ENCODE measurements at places on chromosomes 4 and X.

- no peak for DNase-seq
Observed at GRCh38 chr4:125961626-125962025, 646.9 kb downstream of the FAT4 start.

- no peak for DNase-seq
Observed at GRCh38 chr4:94758141-94758699, 465 bp downstream of the BMPR1B start.

DNA sequence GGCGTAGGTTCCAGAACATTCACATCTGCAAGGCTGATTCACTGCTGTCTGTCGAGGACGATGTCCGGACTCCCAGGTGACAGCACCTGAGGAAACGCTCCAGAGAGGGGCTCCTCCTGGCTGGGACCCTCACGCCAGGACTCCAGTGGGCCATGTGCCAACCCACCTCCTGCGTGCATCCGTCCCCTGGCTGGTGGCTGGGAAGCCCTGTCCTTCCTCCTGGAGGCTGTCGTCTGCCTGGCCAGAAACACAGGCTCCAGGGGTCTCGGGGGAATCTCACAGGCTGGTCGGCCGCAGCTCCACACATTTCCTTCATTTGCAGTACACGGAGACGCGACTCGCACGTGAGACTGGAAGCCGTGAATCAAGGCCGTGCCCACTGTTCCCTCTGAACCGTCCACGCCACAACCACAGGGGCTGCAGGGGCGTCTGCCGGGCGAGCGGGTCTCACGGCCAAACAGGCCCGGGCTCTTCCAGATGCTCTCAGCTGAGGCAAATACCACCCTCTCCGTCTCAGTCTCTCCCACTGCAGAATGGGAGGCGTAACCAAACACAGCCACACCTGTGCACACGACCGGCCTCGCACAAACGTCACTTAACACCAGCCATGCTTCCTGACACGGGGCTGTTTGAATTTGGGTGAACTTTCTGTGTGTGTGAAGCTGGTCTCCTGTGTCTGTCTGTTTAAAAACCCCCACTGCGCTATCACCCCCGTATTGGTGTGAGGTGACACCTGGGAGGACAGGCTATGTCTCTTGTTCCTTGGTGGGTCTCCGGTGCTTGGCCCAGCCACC lies 38.7 kb upstream of the MXD4 start:
- no peak for DNase-seq

DNA sequence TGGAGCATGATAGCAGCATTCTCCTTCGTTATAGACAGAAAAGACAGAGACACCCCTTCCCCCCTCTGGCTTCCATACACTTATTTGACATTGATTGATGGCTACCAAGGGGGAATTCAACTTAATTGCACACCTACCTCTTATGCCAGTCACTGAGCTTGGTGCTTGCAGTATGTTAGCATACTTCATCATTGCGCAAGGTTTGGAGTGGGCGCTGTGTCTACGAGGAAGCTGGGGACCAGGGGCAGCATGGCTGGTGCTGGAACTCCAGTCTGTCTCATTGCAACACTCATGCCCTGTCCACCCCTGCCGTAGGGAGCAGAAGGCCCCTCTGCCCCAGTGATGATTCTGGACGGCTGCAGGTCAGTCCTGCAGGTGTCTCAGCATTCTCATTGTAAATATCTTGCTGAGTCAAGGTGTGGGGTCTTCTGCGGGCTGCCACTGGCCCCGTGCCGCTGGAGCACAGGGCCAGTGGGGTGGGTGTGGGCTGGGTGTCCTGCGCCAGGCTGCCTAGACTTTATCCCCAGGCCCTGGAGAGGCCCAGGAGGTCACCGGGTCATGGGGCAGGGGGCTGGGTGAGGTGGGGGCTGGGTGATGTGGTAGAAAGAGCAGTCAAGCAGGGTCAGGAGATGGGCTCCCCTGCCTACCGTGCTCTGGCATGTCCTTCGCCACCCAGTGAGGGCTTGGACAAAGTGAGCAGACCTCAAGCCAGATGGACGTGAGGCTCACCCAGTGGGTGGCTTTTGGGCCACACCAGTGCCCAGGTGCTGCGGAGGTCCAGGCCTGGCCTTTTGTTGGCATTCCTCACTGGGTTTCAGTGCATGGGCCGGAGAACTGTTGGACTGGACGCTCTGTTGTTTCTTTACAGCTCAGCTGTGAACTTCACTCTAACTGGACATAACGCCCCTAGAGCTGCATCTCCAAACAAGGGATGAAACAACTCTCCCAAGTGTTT lies 85.5 kb downstream of the PSAPL1 start:
- no peak for DNase-seq

GRCh38 chr4:158346576-158346975 lies 136.3 kb downstream of the TMEM144 start:
- DNase-seq: no peak

DNA sequence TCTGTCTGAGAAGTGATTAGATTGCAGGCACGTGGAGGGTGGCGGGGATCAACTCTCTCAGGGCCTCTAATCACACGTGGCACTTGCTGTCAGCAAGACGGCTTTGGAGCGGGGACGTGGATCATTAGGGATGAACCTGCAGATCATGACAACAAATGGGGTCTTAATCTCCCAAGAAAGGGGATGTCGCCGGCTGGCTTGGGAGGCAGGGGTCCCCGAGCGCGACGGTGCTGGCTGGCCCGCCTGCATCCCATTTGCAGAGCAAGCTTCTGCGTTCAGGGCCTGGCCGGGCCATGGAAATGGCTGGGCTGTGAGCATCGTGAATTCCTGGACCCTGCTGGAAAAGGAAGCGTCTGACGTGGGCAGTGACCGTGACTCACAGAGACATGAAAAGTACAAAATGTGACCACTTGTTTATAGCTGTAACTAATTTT lies 85.1 kb upstream of the SHOX start:
- DNase-seq: no peak

DNA sequence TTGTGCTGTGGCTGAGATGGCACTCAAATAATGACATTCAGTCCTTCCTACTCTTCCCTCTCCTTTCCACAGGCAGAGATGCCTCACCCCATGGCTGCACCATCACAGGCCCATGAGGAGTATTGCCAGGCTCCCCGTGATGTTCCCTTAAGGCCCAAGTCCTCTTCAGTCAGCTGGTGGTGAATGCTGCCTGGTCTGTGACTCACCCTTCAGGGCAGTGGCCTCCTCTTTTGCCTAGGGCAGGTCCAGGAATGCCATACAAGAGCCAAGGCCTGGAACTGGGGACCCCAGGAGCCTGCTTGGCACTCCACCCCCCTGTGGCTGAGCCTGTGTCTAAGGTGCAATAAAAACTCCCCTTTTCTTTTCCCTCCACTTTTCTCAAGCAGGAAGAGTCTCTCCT lies 144.2 kb upstream of the GEMIN8 start:
- no peak for DNase-seq

DNA sequence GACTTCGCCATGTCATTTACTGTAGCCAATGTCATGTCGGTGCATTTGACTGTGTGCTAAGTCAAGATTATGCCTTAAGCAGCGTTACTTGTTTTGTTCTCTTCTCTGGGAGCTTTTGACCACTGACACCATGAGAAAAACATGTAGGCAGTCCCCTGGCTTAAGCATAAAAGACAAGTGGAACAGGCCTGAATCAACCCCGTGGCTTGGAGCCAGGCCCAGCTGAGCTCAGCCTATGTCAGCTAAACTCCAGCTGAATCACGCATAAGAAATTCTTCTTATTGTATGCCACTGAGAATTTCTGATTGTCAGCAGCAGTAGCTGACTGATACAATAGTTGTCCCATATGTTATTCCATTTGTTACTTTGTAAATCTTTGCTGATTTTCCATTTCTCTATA lies 261.9 kb downstream of the CBLL2 start:
- DNase-seq: no peak

DNA sequence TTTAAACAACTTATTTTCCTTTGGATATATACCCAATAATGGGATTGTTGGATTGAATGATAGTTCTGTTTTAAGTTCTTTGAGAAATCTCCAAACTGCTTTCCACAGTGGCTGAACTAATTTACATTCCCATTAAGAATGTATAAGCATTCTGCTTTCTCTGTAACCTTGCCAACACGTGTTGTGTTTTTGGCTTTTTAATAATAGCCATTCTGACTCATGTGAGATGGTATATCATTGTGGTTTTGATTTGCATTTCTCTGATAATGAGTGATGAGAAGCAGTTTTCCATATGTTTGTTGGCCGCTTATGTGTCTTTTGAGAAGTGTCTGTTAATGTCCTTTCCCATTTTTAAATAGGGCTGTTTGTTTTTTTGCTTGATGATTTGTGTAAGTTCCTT lies 155.6 kb upstream of the PITX2 start:
- DNase-seq: no peak

GRCh38 chrX:34655501-34656455 lies 1.3 kb downstream of the TMEM47 start:
- DNase-seq: no peak

DNA sequence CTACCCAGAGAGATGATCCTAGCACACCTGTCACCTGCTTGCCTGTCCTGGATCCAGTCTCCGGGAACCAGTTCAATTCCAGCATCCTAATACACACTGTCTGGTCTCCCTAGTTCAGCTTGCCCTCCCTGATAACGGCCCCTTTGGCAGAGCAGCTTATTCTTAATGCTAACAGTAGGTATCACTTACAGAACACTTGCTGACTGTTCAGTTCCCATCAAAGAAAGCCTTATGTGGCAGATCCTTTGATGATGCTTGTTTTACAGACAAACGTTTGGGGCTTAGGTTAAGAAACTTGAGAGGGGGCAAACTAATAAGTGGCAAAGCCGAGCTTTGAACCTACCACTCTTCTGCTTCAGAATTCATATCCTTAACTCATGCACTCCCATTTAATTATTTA lies 890 bp downstream of the RASSF6 start:
- DNase-seq: no peak

DNA sequence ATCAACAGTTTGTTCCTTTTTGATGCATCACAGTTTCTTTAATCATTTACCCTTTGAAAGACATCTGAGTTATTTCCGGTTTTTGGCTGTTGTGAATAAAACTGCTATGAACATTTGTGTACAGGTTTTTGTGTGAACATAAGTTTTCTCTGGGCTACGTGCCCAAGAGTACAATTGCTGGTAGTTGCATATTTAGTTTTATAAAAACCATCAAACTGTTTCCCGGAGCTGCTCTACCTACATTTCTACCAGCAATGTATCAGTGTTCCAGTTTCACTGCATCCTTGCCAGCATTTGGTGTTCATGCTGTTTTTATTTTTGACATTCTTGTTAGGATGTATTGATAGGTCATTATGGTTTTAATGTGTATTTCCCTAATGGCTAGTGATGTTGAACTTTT lies 17.3 kb downstream of the KDM6A start:
- no peak for DNase-seq

- no peak for DNase-seq
Observed at GRCh38 chrX:42818151-42818921, 40.4 kb upstream of the PPP1R2C start.

- no peak for DNase-seq
Observed at GRCh38 chr4:31051565-31051964, 331.4 kb downstream of the PCDH7 start.

DNA sequence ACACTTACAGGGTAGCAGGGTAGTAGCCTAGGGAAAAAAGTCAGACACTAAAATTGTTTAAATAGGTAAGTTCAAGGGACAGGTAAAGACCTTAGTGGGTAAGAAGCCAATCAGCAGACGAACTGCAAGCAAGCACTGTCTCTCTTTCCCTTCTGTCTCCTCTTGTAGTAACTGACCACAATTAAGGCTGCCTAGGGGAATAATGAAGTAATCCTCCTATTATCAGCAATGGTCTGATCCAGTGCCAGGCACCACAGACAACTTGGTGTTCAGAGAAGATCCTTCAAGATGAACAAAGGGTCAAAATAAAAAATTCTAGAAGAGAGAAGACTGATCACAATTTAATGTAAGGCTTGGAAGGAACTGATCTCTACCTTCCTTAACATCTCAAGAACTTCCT lies 62.9 kb downstream of the ELOVL6 start:
- no peak for DNase-seq

DNA sequence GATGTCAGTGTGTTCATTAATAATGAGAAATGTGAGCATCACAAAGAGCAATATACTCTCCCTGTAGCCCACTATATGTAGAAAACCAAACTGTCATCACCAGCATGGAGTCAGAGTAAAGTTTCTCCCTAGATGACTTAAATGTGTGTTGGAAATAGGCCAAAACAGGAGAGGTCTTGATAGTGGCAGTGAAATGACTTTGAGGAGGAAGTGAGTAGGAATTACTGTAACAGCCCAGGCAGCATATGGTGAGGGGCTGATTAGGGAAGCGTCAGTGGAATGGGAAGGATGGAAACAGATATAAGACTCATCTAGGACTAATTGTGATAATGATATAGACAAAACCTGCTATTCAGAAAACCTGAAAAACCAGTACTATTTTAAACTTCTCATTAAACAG lies 83.9 kb downstream of the ATXN3L start:
- DNase-seq: no peak

DNA sequence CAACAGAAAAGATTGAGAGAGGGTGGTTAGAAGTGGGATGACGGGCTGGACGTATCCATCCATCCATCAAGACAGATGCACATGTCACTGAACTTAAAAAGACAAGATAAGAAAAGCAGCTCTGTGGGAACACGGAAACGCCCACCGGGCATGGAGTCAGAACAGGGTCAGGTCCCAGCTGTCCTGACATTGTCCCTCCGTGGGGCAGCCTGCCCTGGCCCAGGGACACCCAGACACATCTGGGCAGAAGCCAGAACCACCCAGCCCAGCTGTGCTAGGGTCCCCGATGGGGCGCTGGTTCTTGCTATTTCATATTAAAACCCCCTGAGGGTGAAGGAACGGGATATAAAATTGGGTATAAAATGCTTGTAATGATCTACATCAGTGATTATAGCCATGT lies 88.5 kb downstream of the PPP2R2C start:
- DNase-seq: no peak

- no peak for DNase-seq
Observed at GRCh38 chr4:1178300-1179088, 6.1 kb upstream of the SPON2 start.

DNA sequence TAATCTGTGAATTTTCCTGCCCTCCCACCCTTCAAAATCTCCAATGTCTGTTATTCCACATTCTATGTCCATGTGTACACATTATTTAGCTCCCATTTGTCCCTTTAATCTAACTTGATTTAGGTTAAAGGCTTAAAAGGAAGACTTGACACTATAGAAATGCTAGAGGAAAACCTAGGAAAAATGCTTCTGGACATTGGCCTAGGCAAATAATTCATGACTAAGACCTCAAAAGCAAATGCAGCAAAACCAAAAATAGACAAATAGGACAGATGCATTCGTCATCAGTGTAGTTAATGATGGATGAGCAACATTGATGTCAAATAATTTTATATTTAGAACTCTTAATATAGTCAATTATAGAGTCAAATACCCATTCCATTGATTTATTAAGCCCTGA lies 36.9 kb downstream of the INTU start:
- DNase-seq: no peak

- DNase-seq: no peak
Observed at GRCh38 chr4:110071466-110071865, 126.9 kb downstream of the ELOVL6 start.
